Activated CD4-positive, alpha-beta T cell treated with anti-CD3 and anti-CD28 coated beads for 36 hours (primary cell): ENCODE measurements at places on chromosomes 5 and 9. TPM values are rescaled to one million over a fixed set of nuclear protein-coding genes. Genes with fewer than 3 reads are reported as not detected.

- no peaks in the 10 kb centered on the region for H3K36me3 ChIP-seq
- no peak overlapping the region for H3K27ac ChIP-seq
- DNase-seq, result peak; percentile 74
- peaks cover 22% of the 10 kb centered on the region for H3K27me3 ChIP-seq
- peaks cover 21% of the 10 kb centered on the region for H3K4me1 ChIP-seq
- H3K4me3 ChIP-seq, result peak overlapping the region; percentile 52
Measured at GRCh38 chr5:1004461-1005248, 3.9 kb upstream of the NKD2 start.

DNA sequence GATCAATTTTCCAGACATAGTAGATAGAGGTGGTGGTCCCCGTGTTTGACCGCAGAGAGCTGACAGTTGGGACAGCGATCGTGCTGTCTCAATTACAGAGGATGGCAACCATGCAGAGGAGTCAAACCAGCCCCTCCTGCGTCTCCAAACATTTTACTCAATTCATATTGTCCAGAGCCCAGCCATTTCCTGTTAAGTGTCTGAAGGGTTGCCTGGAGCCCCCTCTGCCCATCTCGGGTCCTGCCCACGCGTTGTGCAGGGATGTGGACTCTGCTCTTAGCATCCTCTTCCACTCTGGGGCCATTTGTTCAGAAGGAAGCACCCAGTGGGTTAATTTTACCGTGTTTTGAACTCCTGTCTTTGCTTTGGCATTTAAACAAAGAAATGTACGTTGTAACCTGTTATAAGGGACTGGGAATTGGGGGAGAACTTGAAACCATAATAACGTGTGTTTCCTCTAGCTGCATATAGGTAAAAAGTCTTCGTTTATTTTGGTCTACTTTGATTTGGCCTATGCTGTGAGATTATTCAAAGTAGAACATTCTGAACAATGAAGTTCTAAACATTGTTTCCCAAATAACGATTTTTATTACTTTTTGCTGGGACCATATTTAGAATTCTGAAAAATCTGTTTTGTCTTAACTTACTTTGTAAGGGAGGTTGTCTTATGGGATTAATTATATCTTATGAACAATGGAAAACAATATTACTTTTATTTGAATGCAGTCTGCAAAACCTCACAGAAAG is 876 bp downstream of the EGFLAM start:
- peaks cover 8% of the 10 kb centered on the region for H3K4me1 ChIP-seq
- H3K4me3 ChIP-seq, result peak overlapping the region; percentile 18
- H3K27ac ChIP-seq, result no peak overlapping the region
- DNase-seq, result no peak

DNA sequence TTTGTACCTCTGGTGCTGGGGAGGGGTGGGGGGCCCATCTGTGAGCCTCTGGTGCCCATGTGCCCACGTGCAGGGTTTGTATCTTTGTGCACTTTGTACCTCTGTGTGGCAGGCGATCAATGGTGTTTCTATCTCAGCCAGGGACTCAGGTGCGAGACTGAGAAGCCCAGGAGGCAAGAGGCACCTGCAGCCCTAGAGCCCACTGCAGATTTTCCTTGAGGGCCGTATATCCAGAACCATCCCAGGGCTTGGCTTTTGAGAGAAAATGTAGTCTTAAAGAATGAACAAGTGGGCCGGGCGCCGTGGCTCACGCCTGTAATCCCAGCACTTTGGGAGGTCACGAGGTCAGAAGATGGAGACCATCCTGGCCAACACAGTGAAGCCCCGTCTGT is 52.2 kb upstream of the KCNMB1 start:
- no peak overlapping the region for H3K27ac ChIP-seq
- peaks cover 2% of the 10 kb centered on the region for H3K4me1 ChIP-seq

DNA sequence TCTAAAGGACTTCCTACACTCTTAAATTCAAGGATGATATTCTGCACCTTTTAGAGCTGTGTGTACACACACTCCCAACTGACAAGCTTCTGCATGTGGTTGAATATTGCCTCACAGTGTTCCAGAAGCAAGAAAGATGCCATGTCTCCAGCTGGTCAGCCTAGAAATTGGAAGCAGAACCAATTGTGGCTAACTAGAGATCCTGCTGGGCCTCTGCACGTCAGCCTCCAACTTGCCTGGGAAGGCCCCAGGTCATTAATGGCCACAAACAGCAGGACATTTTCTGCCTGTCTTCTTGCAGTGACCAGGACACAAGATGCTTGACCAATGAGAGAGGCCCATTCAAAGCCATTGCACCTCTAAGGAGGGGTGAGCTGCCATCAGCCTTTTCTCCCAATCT is 571.9 kb upstream of the BRINP1 start:
- H3K27me3 ChIP-seq, result peaks cover 2% of the 10 kb centered on the region
- H3K4me1 ChIP-seq, result no peaks in the 10 kb centered on the region

GRCh38 chr5:72848474-72849428 is 32.3 kb downstream of the TNPO1 start:
- DNase-seq, result peak; percentile 66
- no peaks in the 10 kb centered on the region for H3K27me3 ChIP-seq
- peaks cover 34% of the 10 kb centered on the region for H3K36me3 ChIP-seq
- peak overlapping the region; percentile 92 for H3K4me3 ChIP-seq
- peak overlapping the region; percentile 97 for H3K27ac ChIP-seq

DNA sequence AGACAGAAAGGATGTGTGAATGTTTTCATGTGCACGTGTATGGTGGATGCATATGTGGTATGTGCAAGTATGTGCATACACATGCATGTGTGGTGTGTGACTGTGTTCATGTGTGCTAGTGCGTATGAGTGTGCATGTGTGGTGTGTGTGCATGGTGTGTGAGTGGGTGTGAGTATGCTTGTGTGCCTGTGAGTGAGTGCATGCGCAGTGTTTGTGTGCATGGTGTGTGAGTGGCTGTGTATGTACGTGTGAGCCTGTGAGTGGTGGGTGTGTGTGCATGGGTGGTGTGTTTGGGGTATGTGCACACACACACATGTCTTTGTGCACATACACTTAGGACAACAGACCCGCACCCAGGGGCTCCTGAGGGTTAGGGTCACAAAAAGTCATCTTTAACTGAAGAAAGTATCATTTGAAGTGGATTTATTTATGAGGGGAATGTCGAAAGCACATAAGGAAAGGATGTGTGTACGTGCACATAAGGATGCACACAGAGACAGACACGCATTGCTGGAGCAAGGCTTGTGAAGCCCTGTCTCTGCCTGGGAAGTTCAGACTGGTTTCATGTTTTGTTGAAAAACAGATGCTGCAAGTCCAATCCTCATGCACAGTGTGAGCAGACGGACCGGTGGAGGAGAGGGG is 237.0 kb downstream of the SYK start:
- H3K27me3 ChIP-seq, result peaks cover 16% of the 10 kb centered on the region
- no peak for DNase-seq
- peak overlapping the region; percentile 0 for H3K27ac ChIP-seq

GRCh38 chr5:61132559-61132958 is 29.7 kb downstream of the SMIM15 start:
- H3K27me3 ChIP-seq, result no peaks in the 10 kb centered on the region
- H3K4me3 ChIP-seq, result no peak overlapping the region
- no peak for DNase-seq
- H3K36me3 ChIP-seq, result peaks cover 1% of the 10 kb centered on the region
- H3K4me1 ChIP-seq, result no peaks in the 10 kb centered on the region

DNA sequence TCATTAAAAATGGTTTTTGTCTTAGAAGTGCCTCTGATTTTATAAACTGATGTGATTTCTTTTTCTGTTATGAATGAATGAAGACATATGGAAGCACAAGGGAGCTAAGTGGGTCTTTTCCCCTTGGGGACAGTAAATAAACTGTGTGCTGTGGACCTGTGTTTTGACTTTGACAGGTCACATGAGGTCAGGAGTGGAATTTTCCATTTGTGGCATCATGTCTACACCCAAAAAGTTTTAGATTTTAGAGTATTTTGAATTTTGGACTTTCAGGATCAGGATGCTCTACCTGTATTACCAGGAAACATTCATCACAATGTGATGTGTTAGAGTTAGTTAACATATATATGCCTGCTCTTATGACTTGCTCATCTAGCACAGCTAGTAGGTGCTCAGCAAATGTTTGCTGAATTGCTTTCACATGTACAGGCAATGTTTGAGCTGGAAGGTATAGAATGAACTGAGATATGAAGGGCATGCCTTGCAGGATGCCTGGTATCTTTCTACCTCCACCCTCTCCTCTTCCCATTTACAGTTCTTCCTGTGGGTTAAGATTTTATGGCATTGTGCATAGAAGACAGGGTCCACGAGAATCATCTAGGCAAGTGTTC is 73.2 kb upstream of the NR3C1 start:
- H3K4me1 ChIP-seq, result no peaks in the 10 kb centered on the region
- H3K27ac ChIP-seq, result no peak overlapping the region
- no peak for DNase-seq
- no peaks in the 10 kb centered on the region for H3K27me3 ChIP-seq
- H3K36me3 ChIP-seq, result no peaks in the 10 kb centered on the region

DNA sequence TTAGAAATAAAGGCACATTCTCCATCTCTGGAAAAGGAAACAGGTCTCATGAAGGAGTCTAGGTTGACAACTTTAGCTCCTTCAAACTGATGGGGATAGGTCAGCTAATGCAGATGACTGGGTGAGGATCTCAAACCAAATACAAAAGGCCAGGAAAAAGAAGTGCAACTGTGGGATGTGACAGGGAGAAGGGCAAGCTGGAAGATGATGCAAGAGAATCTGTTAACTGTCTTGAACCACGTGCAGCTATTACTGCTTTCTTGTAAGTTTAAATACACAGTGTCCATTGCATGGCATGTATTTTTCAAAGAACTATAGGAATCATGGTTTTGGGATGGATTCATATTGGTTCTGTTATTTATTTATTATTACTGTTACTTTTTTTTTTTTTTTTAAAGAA is 331.8 kb downstream of the NDUFS4 start:
- no peaks in the 10 kb centered on the region for H3K27me3 ChIP-seq
- no peaks in the 10 kb centered on the region for H3K4me1 ChIP-seq
- H3K27ac ChIP-seq, result no peak overlapping the region
- H3K4me3 ChIP-seq, result no peak overlapping the region

DNA sequence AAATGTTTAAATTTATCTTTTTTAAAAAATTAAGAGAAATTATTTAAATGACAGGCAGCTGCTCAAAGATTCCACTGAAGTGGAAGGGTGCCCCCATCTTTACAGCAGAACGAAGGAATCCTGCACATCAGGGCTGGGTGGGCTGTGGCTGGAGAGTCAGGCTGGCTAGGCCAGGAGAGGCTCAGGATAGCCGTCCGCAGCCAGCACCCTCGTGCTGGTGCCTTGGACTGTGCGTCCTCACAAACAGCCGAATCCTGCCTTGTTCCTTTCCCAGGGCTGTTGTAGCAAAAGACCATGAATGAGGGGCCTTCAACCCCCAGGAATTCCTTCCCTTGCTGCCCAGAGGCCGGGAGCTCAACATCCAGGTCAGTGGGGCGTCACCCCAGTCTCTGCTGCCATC is 64.6 kb upstream of the FCN1 start:
- peaks cover 4% of the 10 kb centered on the region for H3K27me3 ChIP-seq
- H3K4me1 ChIP-seq, result no peaks in the 10 kb centered on the region
- no peak overlapping the region for H3K27ac ChIP-seq
- H3K36me3 ChIP-seq, result peaks cover 2% of the 10 kb centered on the region
- H3K4me3 ChIP-seq, result no peak overlapping the region

DNA sequence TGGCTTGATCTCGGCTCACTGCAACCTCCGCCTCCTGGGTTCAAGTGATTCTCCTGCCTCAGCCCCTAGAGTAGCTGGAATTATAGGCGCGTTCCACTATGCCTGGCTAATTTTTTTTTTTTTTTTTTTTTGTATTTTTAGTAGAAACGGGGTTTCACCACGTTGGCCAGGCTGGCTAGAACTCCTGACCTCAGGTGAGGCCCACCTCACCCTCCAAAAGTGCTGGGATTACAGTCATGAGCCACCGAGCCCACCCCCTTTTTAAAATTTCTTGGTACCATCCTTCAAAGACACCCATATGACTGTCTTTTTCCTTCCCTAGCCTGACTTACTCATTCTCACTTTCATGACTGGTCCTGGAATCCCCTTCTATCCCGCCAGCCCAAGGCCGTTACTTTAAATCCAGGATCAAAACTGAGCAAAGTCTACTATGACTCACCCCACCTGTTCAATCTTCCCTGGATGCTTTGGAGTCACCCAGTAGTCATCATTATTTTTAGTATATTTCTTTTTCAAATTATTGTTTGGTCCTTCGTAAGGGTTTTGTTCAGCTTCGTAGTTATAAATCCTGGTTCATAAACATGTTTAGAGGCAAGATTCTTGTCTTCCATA is 1.2 kb upstream of the TBCA start:
- H3K27me3 ChIP-seq, result no peaks in the 10 kb centered on the region
- DNase-seq, result peak; percentile 11
- H3K27ac ChIP-seq, result no peak overlapping the region
- H3K4me3 ChIP-seq, result no peak overlapping the region

DNA sequence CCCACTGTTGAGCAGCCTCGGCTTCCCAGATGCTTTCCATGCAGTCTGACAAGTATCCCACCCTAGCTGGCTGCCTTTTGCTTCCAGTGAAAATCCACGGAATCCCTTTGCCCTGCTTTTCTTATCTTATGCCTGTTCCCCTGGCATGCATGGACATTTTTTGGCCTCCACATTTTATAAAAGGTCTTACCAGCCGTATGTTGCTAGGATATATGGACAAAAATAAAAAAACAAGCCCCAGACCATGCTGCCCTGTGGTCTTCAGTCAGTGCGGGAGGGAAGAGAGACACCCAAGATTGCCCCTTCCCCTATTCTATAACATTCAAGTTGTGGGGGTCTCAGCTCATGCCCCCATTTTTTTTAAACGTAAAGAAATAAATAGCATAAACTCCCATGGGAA is 129.6 kb downstream of the COL23A1 start:
- no peaks in the 10 kb centered on the region for H3K27me3 ChIP-seq
- H3K4me1 ChIP-seq, result no peaks in the 10 kb centered on the region
- H3K36me3 ChIP-seq, result no peaks in the 10 kb centered on the region
- H3K4me3 ChIP-seq, result no peak overlapping the region
- H3K27ac ChIP-seq, result no peak overlapping the region

- DNase-seq, result no peak
- H3K4me3 ChIP-seq, result no peak overlapping the region
- peaks cover 35% of the 10 kb centered on the region for H3K4me1 ChIP-seq
- peaks cover 47% of the 10 kb centered on the region for H3K36me3 ChIP-seq
Measured at GRCh38 chr9:33130961-33131789, 36.0 kb downstream of the B4GALT1 start.

- H3K27ac ChIP-seq, result no peak overlapping the region
- no peaks in the 10 kb centered on the region for H3K4me1 ChIP-seq
- H3K27me3 ChIP-seq, result peaks cover 4% of the 10 kb centered on the region
- no peaks in the 10 kb centered on the region for H3K36me3 ChIP-seq
Measured at GRCh38 chr5:133811168-133811567, 157.3 kb downstream of the C5orf15 start.

- H3K27ac ChIP-seq, result no peak overlapping the region
- no peaks in the 10 kb centered on the region for H3K27me3 ChIP-seq
- H3K4me1 ChIP-seq, result no peaks in the 10 kb centered on the region
- no peak for DNase-seq
Measured at GRCh38 chr5:34707451-34708107, 51.5 kb downstream of the RAI14 start.

PTGS1 gene
- total RNA-seq, result not detected

CA9 gene
- total RNA-seq, result 2.9 TPM

ADAMTS2 gene
- total RNA-seq, result not detected

SGCD gene
- total RNA-seq, result not detected

HTR1A gene
- not detected for total RNA-seq

FIBCD1 gene
- total RNA-seq, result not detected

GDNF gene
- not detected for total RNA-seq

FEM1C gene
- total RNA-seq, result 15.8 TPM

ENTR1 gene
- total RNA-seq, result 57.2 TPM
